ENCODE measurements at places on chromosomes 1 and 21.

GRCh38 chr1:237799762-237800474 lies 90.8 kb downstream of the ZP4 start:
- ATAC-seq: peak; percentile 100

DNA sequence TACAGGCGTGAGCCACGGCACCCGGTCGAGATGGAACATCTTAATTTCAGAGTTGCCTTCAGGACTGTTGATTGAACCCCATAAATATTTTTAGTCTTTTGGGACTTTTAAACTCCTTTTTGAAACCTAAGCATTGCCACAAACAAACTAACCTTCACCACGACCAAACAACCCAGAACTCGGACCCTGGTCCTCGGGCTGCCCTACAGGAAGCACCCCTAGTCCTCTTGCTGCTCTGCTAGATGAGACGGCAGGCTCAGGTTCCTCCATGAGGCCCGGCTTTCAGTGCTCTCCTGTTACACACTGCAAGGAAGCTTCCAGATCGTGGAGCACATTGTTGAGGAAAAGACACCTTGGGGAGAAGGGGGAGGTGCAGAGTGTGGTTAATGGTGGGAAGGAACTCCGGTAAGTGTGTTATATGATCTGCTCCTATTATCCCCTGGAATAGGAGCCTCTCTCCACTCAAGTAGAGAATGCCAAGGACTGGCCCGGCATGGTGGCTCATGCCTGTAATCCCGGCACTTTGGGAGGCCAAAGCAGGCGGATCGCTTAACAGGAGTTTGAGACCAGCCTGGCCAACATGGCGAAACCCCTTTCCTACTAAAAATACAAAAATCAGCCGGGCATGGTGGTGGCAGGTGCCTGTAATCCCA lies 5.7 kb downstream of the EPHX1 start:
- ATAC-seq: no peak

GRCh38 chr1:227317011-227317451 lies 1.3 kb downstream of the CDC42BPA start:
- peak; percentile 28 for ATAC-seq

GRCh38 chr1:100279358-100279923 lies 13.4 kb downstream of the RTCA start:
- no peak for ATAC-seq

DNA sequence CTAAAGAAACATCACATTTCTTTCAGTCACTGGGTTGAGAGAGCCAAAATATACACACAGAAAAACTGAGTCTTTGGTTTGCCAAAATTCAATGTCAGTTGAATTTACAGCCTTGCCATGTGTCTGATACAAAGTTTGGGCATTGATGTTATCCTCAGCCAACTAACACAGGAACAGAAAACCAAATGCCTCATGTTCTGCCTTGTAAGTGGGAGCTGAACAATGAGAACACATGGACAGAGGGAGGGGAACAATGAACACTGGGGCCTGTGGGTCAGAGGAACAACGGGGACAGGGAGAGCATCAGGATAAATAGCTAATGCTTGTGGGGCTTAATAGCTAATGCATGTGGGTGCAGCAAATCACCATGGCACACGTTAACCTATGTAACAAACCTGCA lies 39.6 kb upstream of the C21orf91 start:
- no peak for ATAC-seq

GRCh38 chr21:25986928-25987327 lies 183.6 kb downstream of the APP start:
- ATAC-seq: no peak

GRCh38 chr1:54558434-54559030 lies 10.5 kb downstream of the ACOT11 start:
- ATAC-seq: peak; percentile 33

Data from SK-N-SH treated with all-trans-retinoic acid at 6 μM for 48 hours (cell line).